ENCODE measurements at places on chromosomes 2 and 18.
A peak's percentile ranks its signal among the peaks of the same experiment; 100 is the strongest.

DNA sequence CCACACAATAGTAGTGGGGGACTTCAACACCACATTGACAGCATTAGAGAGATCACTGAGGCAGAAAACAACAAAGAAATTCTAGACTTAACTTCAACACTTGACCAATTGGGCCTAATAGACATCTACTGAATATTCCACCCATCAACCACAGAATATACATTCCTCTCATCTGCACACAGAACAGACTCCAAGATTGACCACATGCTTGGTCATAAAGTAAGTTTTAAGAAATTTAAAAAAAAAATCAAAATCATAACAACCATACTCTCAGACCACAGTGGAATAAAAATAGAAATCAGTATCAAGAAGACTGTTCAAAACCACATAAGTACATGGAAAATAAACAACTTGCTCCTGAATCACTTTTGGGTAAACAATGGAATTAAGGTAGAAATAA lies 9.0 kb upstream of the FLACC1 start:
- no peak for DNase-seq

DNA sequence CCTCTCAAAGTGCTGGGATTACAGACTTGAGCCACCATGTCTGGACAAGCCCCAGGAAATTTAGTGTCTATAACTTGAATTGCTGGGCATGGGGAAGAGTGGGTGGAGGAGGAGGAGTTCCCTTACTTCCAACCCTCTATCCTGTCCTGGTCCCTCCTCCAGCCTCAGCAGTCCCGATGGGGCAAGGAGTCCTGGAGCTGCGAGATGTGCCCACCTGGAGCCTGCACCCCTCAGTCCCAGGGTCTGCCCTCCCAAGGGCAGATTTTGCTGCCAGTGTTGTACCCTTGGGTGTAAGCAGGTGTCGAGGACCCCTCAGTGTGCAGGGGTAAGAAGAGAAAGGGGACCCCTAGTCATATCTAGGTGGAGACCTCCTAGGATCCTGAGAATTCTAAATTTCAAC lies 2.8 kb downstream of the VAMP8 start:
- DNase-seq = no peak

DNA sequence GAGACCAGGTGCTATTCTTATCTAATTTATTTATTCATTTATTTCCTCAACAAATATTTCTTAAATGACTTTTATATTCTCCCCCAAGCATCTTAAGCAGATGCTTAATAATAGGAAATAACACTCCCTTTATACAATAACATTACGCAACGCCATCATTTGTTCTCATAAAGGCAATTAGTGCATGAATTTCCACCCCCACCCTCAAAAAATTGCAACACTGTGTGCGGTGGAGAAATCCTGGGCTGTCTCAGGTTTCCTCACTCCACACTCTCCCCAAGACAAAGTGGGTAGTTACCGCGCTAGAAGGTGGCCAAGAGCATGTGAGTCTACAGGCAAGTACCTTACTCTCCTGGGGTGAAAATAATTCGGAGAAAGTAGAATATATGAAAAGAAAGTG lies 37.0 kb upstream of the CTDP1 start:
- DNase-seq = no peak

- DNase-seq = no peak
Measured at GRCh38 chr2:187566266-187566665, 12.0 kb upstream of the TFPI start.

DNA sequence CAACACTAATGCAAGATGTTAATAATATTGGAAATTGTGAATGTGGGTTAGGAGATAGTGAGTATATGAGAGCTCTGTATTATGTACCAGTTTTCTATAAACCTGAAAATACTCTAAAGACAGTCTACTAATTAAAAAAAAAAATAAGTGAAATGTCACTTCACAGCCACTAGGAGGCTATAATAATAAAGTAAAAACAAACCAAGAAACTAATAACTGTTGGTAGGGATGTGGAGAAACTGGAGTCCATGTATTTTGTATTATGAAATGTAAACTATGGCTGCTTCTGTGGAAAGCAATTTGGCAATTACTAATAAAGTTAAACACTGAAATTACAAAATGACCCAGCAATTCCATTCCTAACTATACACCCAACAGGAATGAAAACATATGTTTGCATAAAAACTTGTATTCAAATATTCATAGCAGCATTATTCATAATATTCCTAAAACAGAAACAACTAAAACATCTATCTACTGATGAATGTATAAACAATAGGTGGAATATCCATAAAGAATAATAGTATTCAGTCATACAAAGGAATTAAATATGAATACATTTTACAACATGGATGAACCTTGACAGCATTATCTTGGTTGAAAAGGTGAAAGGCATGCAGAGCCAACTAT lies 36.2 kb downstream of the CCDC178 start:
- DNase-seq = no peak

- DNase-seq = no peak
Measured at GRCh38 chr2:32425719-32426141, 68.9 kb downstream of the BIRC6 start.

DNA sequence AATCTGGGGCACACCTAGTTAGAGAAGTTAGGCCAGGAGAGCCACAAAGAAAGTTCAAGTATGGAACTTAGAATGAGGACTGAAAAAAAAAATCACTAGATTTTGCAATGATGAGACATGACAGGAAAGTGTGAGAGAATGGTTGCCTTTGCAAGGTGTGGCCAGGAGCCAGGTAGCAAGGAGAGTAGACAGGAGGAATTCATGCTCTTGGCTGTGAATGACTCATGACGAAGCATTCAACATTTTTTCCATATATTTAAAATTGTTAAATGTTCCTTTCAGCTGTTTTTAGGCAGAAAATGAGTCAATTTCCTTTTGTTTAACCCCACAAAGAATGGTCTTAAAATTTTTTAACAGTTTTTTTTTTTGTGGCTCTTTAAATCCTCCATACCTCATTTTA lies 636.9 kb downstream of the PLCL1 start:
- DNase-seq = no peak

- no peak for DNase-seq
Measured at GRCh38 chr2:161046876-161047275, 113.4 kb upstream of the TANK start.

DNA sequence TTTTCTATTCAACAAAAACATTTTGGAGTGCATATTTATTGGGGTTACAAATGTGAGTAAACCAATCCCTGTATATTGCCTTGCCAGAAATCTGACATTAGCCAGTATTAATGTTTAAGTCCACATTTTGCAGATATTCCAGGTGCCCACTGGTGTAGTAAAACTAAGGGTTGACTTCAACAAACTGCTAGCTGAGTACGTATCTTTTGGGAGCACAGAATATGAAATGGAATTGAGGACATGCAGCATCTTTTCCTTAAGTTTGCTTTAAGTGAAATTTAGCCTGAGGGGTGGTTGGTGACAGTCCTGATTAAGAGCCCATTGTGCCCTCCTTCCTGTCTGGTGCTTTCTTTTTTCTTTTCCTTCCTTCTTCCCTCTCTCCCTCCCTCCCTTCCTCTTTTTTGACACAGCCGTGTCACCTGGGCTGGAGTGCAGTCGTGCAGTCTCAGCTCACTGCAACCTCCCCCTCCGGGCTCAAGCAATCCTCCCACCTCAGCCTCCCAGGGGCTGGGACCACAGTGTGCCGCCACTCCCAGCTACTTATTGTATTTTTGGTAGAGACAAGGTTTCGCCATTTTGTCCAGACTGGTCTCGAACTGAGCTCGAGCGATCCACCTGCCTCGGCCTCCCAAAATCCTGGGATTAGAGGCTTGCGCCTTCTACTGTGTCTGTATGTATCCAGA lies 1.6 kb downstream of the NUP35 start:
- DNase-seq = no peak

GRCh38 chr18:55732227-55733106 lies 144.5 kb upstream of the TCF4 start:
- DNase-seq = no peak

- peak; percentile 26 for DNase-seq
Measured at GRCh38 chr2:207619764-207620203, 5.4 kb downstream of the METTL21A start.

DNA sequence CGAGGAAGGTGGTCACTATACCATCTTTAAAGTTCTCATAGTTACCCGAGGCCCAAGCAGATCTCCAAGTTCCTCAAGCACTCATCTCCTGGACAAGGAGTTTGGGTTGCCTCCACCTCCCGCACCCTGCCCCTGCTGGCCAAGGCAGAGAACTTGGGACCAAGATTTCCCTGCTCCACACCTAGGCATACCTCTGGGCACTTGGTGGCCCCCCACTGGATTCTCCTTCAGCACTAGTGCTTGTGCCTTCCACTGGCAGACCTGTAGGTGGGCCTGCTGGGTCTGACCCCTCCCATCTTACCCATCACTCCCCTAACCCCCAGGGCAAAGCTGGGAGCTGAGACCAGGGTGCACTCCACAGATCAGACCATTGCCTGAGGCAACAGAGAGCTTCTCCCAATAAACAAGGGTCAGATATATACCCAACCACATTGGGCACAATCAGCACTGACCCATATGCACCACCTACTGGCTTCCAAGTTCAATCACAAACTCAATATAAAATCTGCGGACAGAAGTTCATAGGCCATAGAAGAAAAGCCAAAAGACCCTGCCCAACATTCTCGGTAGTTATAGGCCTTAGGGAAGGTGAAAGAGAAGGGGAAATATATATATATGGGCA lies 244.2 kb downstream of the EXOC6B start:
- DNase-seq = no peak

- DNase-seq = no peak
Measured at GRCh38 chr2:111634995-111635538, 248.9 kb downstream of the ANAPC1 start.

DNA sequence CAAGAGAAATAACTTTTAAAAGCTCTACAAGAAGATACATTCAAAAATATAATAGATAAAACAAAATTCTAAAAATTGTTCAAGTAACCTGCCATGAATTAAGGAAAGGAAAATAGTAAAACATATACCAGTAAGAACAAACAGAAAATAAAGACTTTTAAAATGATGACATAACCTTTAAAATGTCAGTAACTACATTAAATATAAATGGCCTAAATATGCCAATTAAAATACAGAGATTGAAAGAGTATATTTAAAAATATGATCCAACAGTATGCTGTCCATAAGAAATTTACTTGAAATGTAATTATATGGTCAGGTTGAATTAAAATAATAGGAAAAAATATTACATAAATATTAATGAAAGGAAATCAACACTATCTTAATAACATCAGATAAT lies 911.7 kb upstream of the POU3F3 start:
- no peak for DNase-seq

DNA sequence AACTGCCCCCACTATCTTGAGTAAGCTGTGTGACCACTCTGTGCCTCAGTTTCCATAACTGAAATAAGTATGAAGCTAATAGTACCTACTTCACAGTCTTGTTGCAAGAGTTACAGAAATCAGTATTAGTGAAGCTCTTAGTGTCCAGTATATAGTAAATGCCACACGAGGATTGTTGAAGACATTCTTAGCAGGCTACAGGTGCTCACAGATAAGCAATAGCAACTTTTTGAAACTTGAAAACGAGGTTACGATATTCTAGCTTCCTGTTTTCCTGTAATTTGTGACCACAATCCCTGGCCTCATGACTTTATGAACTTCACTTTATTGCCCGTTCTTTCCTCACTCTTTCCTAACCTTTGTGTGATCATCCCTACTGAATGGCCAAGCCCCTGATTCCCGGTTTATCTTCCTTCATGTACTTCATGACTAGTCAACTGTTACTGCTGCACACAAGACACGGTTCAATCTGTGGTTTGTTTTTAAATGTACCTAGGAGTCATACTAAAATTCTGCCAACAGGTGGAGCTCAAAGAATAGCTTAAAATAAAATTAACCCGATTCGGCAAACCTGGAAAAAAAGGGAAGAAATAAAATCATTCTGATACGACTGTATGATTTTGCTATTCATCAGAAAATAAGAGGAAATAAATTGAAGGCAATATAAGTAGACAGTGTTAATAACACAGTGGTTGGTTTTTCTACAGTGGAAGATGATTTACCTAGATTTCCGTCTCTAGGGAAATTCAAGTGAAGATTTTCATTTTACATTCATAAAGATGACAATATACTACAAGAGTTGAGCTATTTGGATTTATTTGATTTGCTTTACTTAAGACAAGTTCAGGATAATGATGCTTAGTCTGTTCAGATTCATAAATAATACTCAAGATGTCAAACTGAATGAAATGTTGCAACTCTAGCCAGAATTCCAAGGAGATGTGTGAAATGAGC lies 38.1 kb upstream of the STAT1 start:
- DNase-seq = no peak

- DNase-seq = no peak
Measured at GRCh38 chr2:238138331-238139195, at the start of gene KLHL30. TSS of gene KLHL30 (plus strand) at chr2:238138668. CDS start at chr2:238140755, 2,087 bp downstream.

- DNase-seq = no peak
Measured at GRCh38 chr2:116057538-116057937, 1615.1 kb downstream of the DPP10 start.

GRCh38 chr2:63856303-63856603 lies 14.6 kb downstream of the UGP2 start:
- DNase-seq = no peak

- no peak for DNase-seq
Measured at GRCh38 chr18:48313792-48314191, 95.4 kb downstream of the ZBTB7C start.

- DNase-seq = no peak
Measured at GRCh38 chr2:214484239-214484638, 73.4 kb downstream of the VWC2L start.

- DNase-seq = no peak
Measured at GRCh38 chr2:78876316-78876688, 149.2 kb upstream of the REG3G start.

GRCh38 chr2:232162187-232162586 lies 200.7 kb downstream of the DIS3L2 start:
- DNase-seq = no peak

DNA sequence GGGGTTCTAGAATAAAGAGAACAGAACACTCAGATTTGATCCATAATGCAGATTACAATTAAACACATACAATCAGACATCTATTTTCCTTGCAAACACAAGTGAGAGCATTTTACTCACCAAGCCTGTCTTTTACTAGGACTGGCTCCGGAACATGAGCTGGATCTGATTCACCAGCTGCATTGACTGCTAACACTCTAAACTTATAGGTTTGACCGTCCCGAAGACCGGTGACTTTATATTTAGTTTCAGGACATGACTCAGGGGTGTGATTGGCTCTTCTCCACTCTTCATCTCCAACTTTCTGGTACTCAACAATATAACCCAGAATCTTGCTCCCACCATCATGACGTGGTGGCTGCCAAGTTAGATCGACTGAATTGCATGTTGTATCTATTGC lies 112.4 kb downstream of the PLEKHA3 start:
- no peak for DNase-seq
